ENCODE measurements at places on chromosomes 2 and 18.

- no peak for DNase-seq
- H3K4me1 ChIP-seq, result peaks cover 16% of the 10 kb centered on the region
- no peak within 1 kb of the TSS for H3K27ac ChIP-seq
- no peaks in the 10 kb centered on the region for H3K36me3 ChIP-seq
Measured at GRCh38 chr2:231395188-231396057, at the start of gene B3GNT7. TSS of gene B3GNT7 (plus strand) at chr2:231395710. CDS start at chr2:231395804, 94 bp downstream.

DNA sequence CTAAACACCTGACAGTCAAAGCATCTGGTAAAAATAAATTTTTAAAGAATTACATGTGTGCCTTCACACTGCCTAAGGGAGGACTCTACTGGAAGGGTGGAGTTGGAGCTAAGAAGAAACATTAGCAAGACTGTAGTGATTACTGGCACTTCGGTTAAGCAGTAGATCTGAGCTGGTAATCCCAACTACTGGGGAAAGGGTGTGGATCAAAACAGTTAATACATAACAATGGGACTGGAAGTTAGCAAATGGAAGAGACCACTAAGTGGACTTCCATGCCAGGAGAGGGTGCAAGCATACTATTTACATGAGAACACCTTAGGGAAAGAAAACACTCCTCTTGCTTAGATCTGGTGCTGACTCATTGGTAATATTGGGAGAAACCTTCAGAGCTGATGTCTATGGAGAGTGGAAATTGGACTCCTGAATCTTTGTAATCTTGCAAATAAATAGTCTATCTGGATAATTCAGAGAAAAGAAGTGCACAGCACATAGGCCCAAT is 519.6 kb upstream of the LINC00305 start:
- H3K36me3 ChIP-seq, result no peaks in the 10 kb centered on the region
- no peak overlapping the region for H3K27ac ChIP-seq
- H3K4me1 ChIP-seq, result no peaks in the 10 kb centered on the region
- H3K27me3 ChIP-seq, result no peaks in the 10 kb centered on the region

DNA sequence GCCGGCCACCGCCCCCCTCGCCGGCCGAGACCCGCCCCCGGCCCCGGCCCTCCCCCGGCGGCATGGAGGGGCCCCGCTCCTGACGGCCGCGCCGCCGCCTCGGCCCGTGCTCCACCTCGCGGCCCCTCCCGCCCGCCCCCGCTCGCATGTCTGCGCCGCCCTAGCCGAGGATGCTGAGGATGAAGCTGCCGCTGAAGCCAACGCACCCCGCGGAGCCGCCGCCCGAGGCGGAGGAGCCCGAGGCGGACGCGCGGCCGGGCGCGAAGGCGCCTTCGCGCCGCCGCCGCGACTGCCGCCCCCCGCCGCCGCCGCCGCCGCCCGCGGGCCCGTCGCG is 397 bp downstream of the ZCCHC2 start:
- no peak for DNase-seq
- H3K27ac ChIP-seq, result peak overlapping the region; percentile 82
- peaks cover 25% of the 10 kb centered on the region for H3K4me1 ChIP-seq
- H3K4me3 ChIP-seq, result peak overlapping the region; percentile 86
- H3K36me3 ChIP-seq, result no peaks in the 10 kb centered on the region

DNA sequence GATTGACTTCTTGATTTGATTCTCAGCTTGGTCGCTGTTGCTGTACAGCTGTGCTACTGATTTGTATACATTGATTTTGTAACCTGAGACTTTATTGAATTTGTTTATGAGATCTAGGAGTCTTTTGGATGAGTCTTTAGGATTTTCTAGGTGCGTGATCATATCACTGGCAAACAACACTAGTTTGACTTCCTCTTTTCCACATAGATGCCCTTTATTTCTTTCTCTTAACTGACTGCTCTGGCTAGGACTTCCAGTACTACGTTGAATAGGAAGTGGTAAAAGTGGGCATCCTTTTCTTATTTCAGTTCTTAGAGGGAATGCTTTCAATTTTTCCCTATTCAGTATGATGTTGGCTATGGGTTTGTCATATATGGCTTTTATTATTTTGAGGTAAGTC is 101.3 kb downstream of the OSBPL1A start:
- 0 out of 3 replicates have a peak, but pooled peaks cover 2% of the 10 kb centered on the region for H3K27me3 ChIP-seq
- H3K36me3 ChIP-seq, result no peaks in the 10 kb centered on the region
- H3K4me3 ChIP-seq, result no peak overlapping the region
- no peak for DNase-seq

GRCh38 chr2:109046925-109047508 is 58.0 kb upstream of the EDAR start:
- no peaks in the 10 kb centered on the region for H3K4me1 ChIP-seq
- H3K36me3 ChIP-seq, result no peaks in the 10 kb centered on the region
- H3K4me3 ChIP-seq, result no peak overlapping the region
- no peak overlapping the region for H3K27ac ChIP-seq
- no peak for DNase-seq

GRCh38 chr2:157786663-157787363 is 89.3 kb downstream of the ACVR1 start:
- H3K36me3 ChIP-seq, result peaks cover 7% of the 10 kb centered on the region
- H3K4me1 ChIP-seq, result peaks cover 73% of the 10 kb centered on the region
- H3K27me3 ChIP-seq, result no peaks in the 10 kb centered on the region
- peak overlapping the region; percentile 85 for H3K27ac ChIP-seq
